ENCODE measurements at places on chromosomes 12 and 14.
A peak's percentile ranks its signal among the peaks of the same experiment; 100 is the strongest.

GRCh38 chr14:64844272-64844671 lies 35.4 kb downstream of the SPTB start:
- DNase-seq, result no peak

- DNase-seq, result peak; percentile 91
These were observed 4.2 kb upstream of the AJUBA start for GRCh38 chr14:22986508-22987054.

- no peak for DNase-seq
These were observed 104.2 kb downstream of the C12orf50 start for GRCh38 chr12:87925021-87925420.

DNA sequence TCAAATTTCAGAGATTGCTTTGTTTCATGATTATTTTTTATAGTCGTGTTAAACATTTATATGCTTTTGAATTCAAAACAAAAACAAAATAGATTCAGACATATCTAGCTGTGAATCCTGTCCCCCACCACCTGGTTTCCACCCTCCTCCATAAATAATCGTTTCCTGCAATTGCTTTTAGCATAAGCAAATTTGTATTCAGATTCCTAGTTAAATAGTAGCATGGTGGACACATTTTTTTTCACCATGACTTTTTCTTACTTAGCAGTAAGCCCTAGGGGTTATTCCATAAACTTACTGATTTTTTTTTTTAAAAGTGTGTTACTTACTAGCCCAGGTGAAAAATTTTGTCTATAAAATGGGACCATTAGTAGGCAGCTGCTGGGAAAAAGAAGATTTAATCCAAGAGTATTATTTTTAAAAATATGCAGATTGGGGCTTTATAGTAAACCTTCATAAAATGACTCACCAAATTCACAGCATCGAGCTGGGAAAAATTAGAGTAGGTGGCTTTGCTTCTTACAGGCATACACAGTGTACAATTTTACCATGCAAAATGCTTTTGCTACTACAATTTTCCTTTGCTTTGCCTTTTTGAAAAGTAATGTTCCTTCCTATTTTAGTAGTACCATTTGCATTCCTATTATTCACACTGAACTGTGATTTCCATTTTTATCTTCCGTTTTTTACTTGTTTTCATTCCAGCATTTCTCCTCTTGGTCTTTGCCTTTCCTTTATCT lies 117.8 kb downstream of the BTG1 start:
- no peak for DNase-seq

- no peak for DNase-seq
These were observed 90.0 kb upstream of the USP15 start for GRCh38 chr12:62170241-62170640.

DNA sequence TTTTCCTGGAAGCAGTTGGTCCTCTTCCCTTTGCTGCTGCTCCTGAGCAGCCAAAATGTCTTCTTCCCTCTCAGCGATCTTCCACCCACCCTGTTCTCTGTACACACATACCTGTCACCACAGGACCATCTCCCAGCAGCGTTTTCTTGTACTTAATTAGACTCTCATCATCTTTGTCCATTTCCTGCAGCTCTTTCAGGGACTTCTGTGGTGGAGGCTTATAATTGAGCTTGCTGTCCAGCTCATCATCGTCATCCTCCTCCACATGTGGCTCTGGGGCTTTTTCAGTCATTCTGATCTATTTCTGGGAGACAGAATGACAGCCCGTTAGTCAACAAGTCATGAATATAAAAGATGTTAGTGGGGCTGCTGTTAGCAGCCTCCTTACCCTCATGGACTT lies 11.0 kb downstream of the ARHGDIB start:
- no peak for DNase-seq

- no peak for DNase-seq
These were observed 70.0 kb downstream of the PPP2R5E start for GRCh38 chr14:63472986-63473788.

DNA sequence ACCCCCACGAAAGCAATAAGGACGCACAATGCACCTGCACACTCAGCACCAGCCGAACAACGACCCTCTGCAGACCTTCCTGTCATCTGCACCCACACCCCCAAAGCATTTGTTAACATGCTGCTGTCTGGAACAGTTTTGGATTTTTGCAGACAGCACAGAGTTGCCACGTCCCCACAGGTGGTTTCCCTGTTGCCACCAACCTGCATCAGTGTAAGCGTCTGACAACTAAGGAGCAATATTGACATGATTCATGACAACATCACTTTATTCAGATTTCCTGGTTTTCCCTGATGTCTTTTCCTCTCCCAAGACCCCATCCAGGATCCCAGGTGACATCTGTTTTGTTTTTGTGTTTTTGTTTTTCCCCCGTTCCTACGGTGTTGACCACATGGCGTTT lies 150.7 kb upstream of the C14orf180 start:
- no peak for DNase-seq

All from activated CD8-positive, alpha-beta memory T cell treated with anti-CD3 and anti-CD28 coated beads, Interleukin-2, amount 50 U/mL, for 4 hours (primary cell).